ENCODE measurements at places on chromosomes 5 and 9. TPM values are rescaled to one million over a fixed set of nuclear protein-coding genes. Genes with fewer than 3 reads are reported as not detected.

DNA sequence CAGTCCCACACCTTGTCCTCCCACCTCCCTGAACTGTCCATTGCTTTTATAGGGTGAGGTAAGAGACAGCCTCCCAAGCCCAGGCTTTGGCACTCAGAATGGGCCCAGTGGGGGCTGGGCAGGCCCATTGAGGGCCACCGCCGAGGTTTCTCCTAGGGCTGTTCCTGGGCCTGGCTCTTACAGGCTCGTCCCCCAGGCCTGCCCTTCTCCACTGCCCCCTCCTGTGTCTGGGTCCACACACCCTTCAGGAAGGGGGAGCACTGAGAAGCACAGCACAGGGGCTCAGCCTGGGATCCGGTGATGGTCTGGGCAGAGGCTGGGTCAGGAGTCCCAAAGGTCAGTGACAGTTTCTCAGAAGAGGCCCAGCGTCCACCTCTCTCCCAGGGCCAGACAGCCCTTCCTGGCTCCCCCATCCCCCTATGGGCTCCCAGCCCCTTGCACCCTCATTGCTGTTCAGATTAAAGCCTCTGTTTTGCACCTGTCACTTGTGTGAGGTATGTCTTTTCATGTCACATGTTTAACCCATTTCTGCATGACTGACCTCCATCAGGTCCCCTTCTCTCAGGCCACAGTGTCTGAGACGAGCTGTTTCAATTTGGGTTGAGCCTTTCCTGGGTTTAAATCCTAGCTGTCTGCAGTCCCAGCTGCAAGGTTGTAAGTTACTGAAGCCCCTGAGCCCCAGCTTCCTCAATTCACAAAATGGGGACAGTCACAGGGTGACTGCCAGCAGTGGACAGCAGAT, 29.4 kb downstream of the IER5L start:
- DNase-seq: no peak

The CD14 gene
- 92.8 TPM for total RNA-seq

DNA sequence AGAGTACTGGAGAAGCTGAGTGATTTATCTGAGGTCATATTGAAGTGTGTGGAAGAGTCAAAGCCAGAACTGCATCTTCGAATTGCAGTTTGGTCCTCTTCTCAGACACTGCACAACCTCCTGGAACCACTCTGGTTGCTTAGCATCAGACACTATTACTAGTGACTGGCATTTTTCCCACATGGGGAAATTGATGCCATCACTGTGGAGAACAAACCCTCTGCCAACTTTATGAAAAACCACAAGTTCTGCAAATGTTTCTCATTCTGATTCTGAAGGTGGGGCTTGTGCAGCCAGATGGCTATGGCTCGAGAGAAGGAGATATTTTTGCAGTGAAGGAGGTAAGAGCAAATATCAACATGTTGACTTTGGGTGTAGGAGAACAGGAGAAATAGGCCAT, 67.2 kb downstream of the KCTD16 start:
- DNase-seq: no peak

The CDC25C gene
- total RNA-seq: 1.3 TPM

GRCh38 chr9:87180361-87180760, 233.1 kb upstream of the GAS1 start:
- no peak for DNase-seq

DNA sequence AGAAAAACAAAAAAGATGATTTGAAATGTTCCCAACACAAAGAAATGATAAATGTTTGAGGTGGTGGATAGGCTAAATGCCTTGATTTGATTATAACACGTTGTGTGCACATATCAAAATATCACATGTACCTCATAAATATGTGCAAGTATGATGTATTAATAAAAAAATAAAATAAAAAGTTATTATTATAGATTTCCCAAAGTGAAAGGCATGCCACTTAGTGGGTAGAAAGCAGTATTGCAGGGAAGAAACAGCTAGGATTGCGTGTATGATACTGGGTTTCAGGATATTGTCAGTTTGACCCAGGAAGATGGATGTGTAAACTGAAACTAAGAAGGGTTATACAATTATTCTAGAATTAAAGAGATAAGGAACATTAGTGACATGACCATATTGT, 3.6 kb upstream of the TMEM38B start:
- DNase-seq: no peak

- no peak for DNase-seq
These were observed 35.2 kb upstream of the SPARC start for GRCh38 chr5:151721812-151722391.

The DNAI1 gene
- total RNA-seq: not detected
